CD4-positive, alpha-beta T cell treated with Interleukin-17A for 1 hour (primary cell): ENCODE measurements at places on chromosomes 6 and 20.

DNA sequence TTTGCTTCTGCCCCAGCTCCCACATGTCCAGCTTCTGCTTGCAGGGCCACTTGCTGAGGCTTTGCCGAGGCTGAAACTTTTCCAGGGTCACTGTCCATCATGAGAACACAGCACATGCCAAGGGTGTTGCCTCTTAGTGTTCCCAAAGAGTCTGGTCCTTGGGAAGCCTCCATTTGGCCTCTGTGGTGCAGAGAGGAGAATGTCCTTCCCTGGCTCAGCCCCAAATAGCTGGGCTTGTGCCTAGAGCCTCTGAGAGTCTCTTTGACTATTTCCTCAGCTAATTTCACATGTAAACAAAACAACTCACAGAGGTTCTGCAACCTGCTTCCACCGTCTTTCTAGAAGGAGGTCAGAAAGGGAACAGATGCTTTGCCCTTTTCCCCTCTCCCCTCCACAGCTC is 40.4 kb upstream of the RAB23 start:
- DNase-seq: no peak

- DNase-seq: no peak
Observed at GRCh38 chr6:149392535-149392934, 7.5 kb upstream of the SUMO4 start.

DNA sequence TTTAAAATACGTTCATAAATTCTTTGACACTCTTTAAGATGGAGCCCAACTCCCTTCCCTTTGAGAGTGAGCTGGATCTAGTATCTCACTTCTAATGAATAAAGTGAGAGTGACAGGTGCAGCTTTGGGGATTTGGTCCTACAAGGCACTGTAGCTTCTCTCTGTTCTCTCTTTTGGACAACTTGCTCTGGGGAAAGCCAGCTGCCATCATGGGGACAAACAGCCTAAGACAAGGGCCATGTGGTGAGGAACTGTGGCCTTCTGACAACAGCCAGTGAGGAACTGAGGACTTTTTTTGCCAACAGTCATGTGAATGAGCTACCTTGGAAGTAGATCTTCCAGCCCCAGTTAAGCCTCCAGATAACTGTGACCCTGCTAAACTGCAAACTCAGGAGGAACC is 272.8 kb upstream of the AGPAT4 start:
- DNase-seq: no peak

DNA sequence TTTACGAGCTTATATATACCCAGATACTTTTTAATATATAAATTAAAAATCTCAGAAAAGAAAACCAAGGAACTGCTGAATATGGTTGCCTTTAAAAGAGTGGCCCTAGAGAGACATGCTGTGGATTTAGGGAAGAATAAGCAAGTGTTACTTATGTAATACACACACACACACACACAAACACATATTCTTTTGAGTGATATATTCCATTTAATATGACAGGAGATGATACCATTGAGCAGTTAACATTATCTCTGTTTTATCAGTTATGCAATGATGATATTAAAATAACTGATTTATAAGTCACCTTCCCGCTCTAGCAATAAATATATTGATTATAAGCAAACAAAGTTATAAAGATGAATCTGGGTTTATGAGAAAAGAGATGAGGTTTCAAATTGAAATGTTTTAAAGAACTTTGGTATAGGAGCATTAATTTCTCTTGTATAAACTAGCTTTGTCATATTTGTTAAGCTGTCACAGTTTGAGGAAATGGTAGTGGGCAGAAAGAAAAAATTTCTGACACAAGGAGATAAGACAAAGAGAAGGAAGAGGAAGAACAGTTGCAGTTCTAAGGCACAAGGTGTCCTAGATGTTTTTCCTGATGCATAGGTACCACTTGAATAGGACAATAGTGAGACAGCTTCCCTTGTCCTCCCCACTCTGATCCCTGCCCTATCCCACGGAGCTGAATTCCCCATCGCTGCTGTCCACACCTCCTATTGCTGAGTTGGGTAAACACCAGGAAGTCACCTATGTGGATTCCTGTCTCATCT is 26.4 kb downstream of the GPX5 start:
- no peak for DNase-seq

- peak; percentile 63 for DNase-seq
Observed at GRCh38 chr20:50191065-50191543, 474 bp downstream of the CEBPB start.

DNA sequence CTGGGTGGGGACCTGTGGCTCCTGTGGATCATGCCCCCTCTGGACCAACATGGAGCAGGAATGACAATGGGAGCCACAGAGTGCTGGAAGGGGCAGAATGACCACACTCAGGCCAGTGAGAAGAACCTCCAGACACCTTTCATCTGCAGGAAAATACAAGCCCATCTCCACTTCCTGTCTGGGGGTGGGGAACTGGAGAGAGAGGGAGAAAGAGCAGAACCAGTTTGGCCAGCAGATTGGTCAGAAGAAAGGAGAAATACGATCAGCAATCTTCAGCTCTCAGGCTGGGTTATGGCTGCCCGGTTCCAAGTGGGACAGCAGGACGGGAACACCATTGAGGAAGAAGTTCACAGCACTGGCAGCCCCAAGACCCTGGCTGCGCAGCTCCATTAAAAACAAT is 37.0 kb downstream of the BMP7 start:
- DNase-seq: no peak

DNA sequence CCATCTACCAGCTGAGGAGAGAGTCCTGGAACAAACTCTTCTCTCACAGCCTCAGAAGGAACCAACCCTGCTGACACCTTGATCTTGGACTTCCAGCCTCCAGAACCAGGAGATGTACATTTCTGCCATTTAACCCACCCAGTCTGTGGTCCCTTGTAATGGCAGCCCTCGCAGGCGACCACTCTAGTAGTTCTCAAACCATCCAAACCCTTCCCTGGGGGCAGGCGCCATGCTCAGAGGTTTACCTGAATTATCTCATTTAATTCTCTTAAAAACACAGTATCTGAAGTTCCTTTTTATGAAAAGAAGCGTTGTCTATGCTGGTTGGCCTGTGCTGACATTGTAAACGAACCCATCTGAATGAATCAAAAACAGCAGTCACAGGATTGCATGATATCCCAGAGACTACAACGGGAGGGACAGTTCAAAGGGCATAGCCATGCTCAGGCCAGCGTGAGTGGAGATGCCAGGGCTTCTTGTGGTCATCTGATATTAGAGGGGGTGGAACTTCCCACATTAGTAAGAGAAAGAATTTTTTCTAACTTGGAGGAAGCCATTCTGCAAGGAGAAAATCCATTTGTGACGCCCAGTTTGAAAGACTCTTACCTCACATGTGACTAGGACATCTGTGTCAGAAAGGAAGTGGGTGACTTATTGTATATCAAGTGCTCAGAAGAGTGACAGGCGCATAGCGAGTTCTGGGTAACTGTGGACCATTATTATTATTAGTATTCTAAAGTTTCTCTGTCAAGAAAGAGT is 17.2 kb upstream of the TAGAP start:
- peak; percentile 77 for DNase-seq

DNA sequence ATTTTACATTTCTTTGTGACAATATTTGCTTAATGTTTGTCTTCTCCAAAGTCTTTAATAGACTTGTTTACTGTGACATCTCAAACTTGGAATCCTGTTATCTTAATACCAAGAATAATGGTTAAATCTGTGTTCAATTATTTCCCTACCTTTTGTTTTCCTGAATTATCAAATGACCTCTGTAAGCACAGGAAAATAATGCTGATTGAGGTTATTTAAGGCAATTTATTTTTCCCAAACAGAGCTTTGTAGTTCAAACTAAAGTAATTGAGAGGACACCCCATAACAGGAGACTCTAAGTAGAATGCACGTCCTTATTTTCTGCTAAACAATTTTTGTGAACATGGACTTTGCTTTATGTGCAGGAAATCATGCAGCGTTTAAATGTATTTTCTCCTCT is 195.0 kb downstream of the BTBD3 start:
- DNase-seq: no peak

GRCh38 chr6:47357827-47358226 is 48.1 kb upstream of the TNFRSF21 start:
- no peak for DNase-seq

DNA sequence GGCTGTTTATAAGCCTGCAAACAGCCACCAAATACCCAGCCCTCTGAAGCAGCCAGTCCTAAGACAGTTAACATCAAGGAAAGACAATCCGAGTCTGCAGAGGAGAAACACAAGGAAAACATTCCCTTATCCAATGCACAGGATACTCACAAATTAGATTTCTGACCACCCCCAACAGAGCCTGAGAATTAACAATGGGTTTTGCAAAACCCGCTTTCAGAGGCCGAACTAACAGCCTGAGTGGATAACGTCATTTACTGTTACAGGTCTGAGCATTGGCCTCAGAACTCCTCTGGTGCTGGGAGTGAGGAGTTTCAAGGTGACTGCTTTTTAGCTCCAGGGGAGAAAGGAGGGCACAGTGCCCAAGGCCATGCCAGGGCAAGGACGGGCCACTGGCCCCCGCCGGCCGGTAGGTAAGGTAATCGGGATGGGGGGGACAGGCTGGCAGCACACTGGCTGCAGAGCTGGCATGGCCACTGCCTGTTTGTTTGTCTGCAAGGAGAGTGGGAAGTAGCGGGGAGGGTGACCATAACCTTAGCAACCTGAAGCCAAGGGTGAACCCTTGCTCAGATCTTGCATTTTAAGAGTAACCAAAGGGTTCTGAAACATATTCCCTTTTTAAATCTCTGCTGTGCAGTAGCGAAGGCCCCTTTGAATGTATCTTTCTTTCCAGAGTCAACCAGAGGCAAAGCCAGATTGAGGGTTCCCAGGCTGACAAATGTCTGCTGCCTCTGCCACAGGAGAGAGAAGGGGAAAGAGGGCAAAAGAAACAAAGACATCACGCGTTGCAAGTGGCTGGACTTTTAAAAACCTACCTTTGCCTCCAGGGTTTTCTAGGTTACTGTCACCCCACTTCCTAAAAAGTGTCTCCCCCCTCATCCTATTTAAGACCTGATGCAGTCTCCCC is 3.9 kb downstream of the ZMYND8 start:
- DNase-seq: no peak
